ENCODE measurements at places on chromosomes 3 and 15.

DNA sequence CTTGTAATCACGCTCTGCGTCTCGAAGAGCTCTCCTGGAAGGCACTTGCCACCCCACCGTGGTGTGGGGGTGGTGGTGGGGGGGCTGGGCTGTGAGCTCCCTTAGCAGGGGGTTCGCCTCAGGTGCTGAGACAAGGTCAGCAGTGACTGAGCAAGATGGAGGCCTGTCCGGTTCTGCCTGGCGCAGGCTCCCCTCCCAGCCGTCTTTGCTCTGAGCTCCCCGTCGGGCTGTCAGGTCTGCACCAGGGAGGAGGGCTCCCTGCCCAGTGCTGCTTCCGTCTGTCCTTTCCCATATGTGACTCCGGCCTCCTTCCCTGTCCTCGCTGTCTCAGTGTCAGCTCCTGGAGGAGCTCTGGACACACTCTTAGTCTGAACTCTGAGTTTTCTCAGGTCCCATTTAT, 80.0 kb downstream of the PLXNA1 start:
- DNase-seq, result peak; percentile 34

DNA sequence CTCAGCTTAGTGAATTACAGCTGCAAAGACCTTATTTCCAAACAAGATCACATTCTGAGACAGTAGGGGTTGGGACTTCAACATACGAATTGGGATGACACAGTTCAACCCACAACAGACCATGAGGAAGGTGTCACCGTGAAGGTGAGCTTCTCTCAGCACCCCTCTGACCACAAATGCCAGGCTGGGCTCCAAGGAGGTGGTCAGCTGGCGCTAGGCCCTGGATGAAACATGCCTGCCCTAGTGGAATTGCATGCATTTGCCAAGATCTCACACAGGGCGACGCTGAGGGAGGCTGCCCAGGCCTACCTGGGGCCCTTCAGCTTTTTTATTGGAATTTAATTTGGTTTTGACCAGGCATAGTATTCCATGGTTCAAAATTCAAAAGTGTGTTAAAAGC, 1.8 kb downstream of the CFAP100 start:
- peak; percentile 33 for DNase-seq

DNA sequence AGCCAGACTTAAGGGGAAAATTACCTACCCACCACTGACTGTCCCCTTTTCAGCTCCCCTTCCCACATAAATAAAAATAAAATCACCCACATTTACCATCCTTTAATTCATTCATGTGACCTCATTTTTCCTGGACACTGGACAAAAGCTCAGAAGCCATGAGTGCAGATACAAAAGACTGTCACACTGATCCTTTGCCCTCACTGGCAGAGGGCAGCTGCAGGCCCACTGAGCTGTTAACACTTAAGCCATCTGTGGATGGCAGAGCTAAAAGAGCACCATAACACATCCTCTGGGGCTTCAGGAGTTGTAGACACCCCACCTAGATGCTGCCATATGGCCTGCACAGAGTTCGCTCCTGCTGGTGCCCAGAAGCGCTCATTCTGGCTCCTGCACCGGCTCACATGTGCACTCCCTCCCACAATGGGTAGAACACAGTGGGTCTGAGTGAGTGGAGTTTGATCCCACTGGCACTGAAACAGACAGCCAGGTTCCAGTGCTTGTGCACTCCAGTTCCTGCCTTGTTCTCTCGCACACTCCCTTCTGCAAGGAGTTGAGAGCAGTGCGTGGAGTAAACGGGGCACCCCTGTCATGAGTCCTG, 38.8 kb downstream of the EDC3 start:
- DNase-seq, result no peak

DNA sequence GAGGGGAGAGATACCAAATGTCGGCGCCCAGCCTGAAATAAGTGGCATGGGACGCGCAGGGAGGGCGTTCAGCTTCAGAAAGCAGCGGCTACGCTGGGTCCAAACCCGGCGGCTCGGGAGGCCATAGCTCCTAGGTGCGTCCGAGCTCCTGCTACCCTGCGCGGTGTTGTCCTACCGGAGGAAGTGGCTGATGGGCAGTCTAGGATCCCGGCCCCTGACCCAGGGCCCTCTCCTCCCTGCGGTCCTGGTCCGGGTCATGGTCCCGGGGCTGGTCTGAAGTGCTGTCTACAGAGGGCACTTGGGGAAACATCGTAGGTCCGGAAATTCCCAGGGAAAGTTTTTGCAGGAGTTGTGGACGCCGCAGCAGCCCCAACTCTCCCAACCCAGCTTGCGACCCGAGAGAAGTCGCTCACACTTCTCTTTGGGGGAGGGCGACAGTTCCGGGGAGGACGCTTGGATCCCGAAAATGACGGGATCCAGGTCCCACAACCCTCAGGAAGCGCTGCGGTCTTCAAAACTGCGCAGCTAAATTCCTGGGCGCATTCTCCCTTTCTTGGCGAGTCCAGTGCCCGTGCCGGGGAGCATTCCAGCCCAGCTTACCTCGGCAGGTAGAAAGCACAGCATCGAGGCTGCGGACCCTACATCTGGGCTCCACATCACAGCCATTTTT, 9.1 kb upstream of the FOXB1 start:
- DNase-seq, result no peak

DNA sequence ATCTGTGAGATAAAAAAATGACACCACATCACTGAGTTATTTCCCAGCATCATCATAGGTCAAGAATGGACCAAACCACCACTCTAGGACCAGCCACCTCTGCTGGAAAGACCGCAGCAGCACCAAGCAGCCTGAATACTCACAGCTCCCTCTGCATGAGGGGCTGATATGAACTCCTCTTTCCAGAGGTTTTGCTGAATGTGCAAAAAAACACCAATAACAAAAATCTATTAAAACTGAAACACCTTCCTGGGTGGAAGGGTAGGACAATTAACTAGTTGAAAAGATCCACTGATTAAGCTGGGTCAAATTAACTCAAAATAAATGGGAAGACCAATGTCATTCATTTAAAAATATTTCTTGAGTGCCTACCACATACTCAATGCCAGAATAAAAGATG, 28.9 kb upstream of the KCNMB3 start:
- no peak for DNase-seq

GRCh38 chr15:63870043-63870394, 36.3 kb upstream of the HERC1 start:
- DNase-seq, result no peak

DNA sequence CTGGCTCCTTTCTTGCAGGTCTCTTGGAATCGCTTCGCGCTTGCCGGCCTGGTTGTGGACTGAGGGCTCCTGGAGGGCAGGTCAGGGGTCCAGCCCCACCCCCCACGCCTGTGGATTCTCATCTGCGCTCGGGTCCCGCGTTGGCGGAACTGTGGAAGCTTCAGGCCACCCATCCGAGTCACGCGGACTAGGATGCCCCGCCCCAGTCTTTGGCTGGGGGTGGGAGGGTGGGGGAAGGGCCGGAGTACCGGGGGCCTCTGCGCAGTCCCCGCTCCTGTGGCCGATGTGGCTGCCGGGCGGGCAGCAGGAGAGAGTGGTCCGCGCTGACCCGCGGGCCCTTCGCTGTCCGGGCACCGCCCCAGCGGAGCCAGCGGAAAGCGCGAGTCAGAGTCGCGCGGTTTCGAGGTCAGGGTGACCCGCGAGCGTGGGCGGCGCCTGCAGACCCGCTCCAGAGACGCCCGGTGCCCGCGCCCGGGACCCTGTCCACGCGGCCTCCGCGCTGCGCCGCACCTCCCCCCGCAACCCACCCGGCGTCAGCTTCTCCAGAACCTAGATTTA, 114.2 kb downstream of the KLF13 start:
- DNase-seq, result peak; percentile 74

- DNase-seq, result no peak
These were observed 62.6 kb downstream of the MFSD1 start for GRCh38 chr3:158864492-158864891.

GRCh38 chr3:15685927-15686326, 84.4 kb downstream of the BTD start:
- no peak for DNase-seq

DNA sequence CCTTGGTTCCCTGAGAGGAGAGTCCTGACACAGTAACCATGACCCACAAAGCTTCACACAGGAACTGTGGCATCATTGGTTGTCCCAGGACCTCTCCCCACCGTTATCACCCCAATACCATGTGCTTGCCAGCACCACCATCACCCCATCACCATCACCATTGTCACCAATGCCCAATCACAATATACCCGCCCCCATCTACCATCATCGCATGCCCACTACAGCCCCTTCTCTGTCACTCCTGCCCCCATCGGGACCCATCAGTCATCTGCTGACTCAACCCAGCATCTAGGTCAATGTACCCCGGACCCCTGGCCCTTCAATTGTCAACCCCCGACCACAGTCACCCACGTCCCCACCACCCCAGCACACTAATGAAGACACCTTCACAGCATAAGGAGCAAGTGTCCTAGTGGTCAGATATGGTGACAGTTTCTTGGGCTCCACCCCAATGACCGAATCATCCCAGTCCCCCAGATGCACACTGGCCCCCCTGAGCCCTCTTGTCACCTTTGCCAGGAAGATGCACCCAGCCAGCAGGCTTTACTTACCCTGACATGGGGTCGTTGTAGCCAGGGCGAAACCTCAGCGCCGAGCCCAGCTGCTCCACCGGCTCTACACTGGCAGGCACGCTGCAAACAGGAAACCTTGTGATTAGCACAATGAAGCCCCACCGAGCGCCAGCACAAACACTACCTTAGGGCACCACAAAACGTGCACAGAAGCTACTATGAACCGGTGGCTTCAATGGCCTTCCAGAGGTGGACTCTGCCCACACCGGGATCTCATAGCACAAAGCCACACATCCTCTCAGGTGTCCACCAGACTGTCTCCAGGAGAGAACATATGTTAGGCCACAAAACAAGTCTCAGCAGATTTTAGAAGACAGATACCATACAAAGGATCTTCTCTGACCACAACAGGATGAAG, 25.1 kb downstream of the SHISA5 start:
- no peak for DNase-seq

- no peak for DNase-seq
These were observed 1.6 kb upstream of the DALRD3 start for GRCh38 chr3:49019941-49020329.

DNA sequence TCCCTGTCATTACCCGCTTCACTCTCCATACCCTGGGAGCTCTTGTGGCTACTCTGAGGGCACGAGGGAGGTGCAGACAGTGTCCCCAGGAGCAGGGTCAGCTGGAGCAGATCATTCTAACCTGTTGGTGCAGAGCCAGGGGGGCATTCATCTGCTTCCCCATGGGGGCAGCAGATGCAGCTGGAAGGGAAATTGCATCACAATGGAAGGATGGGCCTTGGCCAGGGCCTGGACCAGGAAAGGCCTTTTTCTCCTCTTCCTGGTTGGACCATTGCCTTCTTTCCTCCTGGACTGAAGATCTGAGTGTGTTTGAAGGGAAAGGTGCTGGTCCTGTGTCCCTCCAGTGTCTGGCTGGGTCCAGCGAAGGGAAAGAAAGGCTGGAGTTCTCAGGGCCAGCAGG, 55.7 kb downstream of the EPHB1 start:
- no peak for DNase-seq

DNA sequence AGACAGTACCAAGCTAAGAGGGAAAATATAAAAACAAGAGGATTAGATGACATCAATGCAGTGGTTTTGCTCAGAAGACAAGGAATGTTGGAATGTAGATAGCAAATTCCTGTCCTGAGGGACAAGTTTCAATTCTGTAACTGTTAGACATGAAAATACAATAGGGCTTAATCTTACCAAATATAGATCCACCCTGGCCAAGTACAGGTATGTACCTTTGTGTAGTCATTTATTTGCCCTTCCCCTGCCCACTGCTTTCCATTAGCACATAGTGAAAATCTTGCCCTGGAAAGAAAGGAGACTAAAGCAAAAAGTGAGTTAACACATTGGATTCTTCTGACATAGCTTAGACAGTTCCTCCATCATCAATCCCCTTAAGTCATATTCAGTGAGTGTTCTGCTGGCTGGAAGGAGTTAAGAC, 389.0 kb upstream of the THBS1 start:
- no peak for DNase-seq

DNA sequence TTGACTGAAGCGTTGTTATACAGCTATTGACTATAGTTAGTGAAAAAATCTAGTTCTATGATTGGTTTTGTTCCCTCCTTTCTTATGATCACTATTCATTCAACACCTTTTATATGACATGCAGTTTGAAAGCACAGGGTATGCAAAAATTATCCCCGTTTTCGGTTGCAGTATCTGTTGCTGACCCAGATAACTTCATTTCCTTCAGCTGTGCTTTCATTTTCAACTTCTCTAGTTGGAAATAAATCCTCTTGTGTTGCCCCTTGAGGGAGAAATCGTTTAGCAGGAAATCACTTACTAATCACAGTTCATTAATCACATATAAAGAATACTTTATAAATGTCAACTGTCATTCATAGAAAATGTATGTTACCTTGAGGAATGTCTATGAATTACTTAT, 55.1 kb downstream of the MBNL1 start:
- no peak for DNase-seq

DNA sequence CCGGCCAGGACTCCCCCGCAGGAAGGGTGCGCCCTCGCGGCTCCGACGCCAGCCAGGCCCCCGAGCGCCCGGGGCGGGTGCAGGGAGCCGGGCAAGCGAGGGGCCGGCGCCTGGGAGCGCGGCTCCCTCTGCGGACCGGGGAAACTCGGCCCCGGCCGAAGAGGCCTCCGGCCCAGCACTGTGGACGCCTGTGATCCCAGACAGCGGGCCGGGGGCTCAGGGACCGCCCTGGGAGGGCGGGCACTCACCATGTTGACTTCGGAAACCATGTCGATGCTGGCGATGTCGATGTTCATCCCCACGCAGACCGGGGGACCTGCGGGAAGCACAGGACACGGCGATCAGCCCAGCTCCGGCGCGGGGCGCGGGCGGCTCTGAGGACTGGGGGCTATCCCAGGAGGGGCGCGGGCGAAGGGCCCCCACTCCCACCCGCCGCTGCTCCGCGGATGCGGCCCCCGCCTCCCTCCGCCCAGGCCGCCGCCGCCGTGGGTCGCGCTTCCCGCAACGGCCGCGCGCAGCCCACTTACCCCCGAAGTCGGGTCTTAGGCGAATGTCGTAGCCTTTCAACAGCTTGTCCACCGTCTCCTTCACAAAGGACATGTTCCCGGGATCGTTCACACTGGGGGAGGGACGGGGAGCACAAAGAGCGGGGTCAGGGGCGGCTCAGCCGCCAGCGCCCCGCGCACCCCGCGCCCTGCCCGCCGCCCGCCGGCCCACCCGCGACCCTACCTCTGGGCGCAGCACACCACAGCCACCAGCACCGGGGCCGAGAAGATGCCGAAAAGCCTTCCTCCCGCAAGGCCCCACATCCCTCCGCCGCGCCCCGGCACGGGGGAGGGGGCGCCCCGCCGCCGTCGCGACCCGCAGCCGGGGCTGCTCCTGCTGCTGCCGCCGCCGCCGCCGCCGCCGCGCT, at the start of gene GABRB3:
TSS of gene GABRB3 (minus strand) at position 913 of the 913 bp plus-strand sequence.
- no peak for DNase-seq
